ENCODE measurements at places on chromosomes 11 and 22.

GRCh38 chr11:108693852-108694251, 29.0 kb downstream of the DDX10 start:
- H3K4me1 ChIP-seq = no peaks in the 10 kb centered on the region
- no peak overlapping the region for H3K27ac ChIP-seq
- no peak overlapping the region for H3K4me3 ChIP-seq

DNA sequence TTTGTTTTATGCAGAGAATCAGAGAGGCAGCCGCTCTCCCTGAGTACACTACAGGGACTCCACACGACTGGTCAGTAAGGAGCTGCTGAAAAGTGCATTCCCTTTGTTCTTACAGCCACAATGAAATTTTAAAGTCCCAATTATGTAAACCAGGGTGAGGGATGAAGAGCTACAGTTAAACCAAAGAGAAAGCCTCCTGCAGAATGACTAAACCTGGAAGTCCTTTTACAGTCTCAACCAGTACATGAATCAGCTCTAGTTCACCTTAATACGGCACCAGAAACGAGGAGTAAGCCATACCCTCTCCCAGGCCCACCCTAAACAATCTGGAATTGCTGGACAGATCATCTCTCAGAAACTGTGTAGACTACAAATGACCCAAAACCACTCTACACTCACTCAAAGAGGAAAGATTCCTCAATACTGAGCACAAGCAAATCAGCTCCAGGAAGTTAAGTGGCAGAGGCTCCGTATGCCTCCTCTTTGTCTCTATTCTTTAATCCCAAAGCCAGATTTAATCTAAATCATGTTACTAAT, 113.1 kb downstream of the RBFOX2 start:
- DNase-seq = no peak
- peak overlapping the region; percentile 20 for H3K4me3 ChIP-seq
- no peaks in the 10 kb centered on the region for H3K36me3 ChIP-seq
- no peaks in the 10 kb centered on the region for H3K27me3 ChIP-seq
- H3K4me1 ChIP-seq = peaks cover 30% of the 10 kb centered on the region
- peak overlapping the region; percentile 83 for H3K27ac ChIP-seq

GRCh38 chr22:22867996-22868715, 19.5 kb upstream of the IGLL5 start:
- H3K4me1 ChIP-seq = no peaks in the 10 kb centered on the region
- no peak for DNase-seq
- H3K4me3 ChIP-seq = no peak overlapping the region
- no peak overlapping the region for H3K27ac ChIP-seq
- no peaks in the 10 kb centered on the region for H3K36me3 ChIP-seq

DNA sequence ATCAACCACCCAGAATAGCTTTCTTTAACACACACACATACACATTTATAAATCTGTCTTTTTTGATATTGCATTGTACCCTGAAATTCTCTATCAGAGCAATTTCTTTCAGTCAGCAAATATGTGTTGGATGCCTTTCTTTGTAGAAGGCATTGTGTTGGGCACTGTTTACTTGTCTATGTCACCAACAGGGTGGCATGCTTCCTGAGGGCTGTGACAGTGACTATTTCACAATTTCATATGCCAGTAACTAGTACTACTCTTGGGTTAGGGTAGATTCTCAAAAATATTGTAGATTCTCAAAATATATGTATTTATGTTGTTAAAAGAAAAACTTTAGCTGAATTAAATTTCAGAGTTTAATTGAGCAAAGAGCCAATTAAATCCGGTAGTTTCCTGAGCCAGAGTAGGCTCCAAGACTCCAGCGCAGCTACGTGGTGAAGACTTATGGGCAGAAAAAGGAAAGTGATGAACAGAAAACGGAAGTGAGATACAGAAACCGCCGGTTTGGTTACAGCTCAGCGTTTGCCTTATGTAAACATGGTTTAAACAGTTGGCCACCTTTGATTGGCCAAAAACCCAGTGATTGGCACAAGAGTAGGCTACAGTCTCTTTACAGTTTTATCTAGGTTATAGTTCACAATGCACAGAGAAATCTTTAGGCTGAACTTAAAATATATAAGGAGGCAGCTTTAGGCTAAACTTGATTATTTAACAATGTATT, 723.3 kb downstream of the NTM start:
- DNase-seq = no peak
- no peaks in the 10 kb centered on the region for H3K4me1 ChIP-seq
- no peak overlapping the region for H3K4me3 ChIP-seq
- no peaks in the 10 kb centered on the region for H3K27me3 ChIP-seq
- H3K36me3 ChIP-seq = no peaks in the 10 kb centered on the region
- no peak overlapping the region for H3K27ac ChIP-seq

GRCh38 chr22:26667140-26667539, 9.8 kb downstream of the MIAT start:
- H3K4me1 ChIP-seq = peaks cover 3% of the 10 kb centered on the region
- H3K4me3 ChIP-seq = no peak overlapping the region
- H3K27me3 ChIP-seq = peaks cover 8% of the 10 kb centered on the region
- no peak for DNase-seq
- no peak overlapping the region for H3K27ac ChIP-seq

DNA sequence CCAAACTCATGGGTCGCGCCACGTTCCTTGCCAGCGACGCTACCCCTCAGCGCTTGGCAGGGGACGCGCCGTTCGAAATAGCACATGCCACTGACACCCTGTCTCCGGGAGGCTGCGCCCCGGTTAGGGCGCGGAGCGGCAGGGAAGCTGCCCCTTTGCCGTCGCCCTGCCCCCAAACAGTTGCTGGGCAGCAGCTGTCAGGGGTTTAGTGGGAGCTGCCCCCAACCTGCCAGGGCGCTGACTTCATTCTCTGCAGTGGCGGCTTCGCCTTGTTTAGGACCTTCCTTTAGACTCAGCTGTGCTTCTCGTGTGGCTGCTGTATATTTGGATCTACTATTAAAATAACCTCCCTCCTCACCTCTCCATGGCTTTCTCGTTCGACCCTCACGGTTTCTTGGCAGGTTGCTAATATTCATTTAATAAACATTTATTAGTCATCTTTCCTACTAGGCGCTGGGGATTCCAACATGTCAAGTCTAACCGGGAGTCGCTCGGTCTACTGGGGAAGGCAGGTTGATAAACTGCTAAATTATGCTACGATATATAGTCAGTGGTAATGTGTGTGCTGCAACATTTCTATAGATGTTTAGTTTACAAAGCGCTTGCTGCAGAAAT, 782 bp downstream of the TMEM109 start:
- H3K27ac ChIP-seq = peak overlapping the region; percentile 92
- H3K4me3 ChIP-seq = peak overlapping the region; percentile 53
- no peaks in the 10 kb centered on the region for H3K36me3 ChIP-seq
- DNase-seq = peak; percentile 48
- no peaks in the 10 kb centered on the region for H3K27me3 ChIP-seq

DNA sequence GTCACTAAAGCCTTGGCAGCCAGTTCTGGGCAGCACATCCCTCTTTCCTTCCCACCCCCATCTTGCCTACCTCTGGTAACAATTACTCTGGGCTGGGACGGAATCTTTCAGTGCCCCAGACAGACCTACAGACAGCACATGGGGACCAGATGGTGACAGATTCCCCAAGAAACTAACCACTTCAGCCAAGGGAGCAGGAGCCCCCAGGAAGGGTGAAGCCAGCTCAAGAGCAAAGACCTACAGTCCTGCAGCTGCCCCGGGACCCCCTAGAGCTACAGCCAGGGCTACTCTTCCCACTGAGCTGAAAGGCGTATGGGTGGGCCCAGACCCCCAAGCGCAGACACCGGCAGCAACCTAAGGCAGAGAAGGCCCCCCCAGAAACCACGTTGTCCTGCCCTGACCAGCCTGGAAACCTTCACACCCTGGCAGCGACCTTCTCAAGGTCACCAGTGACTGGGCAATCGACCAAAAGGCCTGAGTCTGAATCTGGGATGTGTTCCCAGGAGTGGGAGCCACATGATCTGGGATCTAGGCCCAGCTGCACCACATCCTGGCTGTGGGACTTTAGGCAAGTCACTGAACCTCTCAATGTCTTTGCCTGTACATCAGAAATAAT, 65.8 kb downstream of the LRRC32 start:
- H3K4me1 ChIP-seq = peaks cover 19% of the 10 kb centered on the region
- no peak for DNase-seq
- no peak overlapping the region for H3K4me3 ChIP-seq
- no peaks in the 10 kb centered on the region for H3K27me3 ChIP-seq
- H3K27ac ChIP-seq = peak overlapping the region; percentile 30
- H3K36me3 ChIP-seq = no peaks in the 10 kb centered on the region

GRCh38 chr11:32065865-32066629, 24.8 kb upstream of the RCN1 start:
- no peaks in the 10 kb centered on the region for H3K36me3 ChIP-seq
- H3K27ac ChIP-seq = no peak overlapping the region
- peaks cover 12% of the 10 kb centered on the region for H3K4me1 ChIP-seq
- no peak for DNase-seq
- H3K4me3 ChIP-seq = no peak overlapping the region

DNA sequence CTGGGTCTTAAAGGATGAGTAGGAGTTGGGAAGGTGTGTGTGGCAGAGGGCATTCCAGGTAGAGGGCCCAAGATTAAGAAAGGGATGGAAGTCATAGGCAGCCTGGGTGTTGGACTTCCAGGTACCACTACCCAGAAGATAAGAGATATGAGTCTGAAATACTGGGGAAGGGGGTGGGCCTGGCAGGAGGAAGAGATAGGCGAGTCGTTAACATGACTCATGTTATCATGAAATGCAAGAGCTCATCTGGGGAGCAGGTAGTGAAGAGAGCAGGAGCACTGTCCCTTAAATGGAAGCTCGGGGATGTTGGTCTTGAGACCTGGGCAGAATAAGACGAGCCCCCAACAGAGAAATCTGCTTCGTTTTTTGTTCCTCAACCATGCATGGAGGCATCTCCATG, 10.2 kb downstream of the ZC3H7B start:
- no peaks in the 10 kb centered on the region for H3K27me3 ChIP-seq
- H3K36me3 ChIP-seq = no peaks in the 10 kb centered on the region
- H3K27ac ChIP-seq = no peak overlapping the region
- no peaks in the 10 kb centered on the region for H3K4me1 ChIP-seq
- no peak for DNase-seq

DNA sequence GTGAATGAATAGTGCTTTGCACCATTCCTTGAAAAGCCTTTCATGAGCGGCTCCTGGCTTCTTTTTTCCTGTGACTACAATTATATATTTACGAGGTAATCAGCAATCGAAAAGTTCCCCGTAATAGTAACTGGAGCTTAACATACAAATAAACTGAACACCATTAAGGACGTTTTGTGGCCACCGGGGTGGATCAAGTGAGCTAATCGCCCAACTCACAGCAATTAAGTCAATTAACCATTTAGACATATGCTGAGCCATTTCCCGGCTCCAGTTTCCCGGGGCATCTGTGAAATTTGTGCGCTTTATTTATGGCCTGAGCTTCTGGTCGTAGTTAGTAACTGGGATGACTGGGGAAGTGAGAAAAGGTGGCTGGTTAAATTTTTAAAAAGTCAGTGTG, 465.2 kb downstream of the MIAT start:
- no peaks in the 10 kb centered on the region for H3K27me3 ChIP-seq
- H3K36me3 ChIP-seq = no peaks in the 10 kb centered on the region
- H3K27ac ChIP-seq = no peak overlapping the region
- no peak for DNase-seq
- no peak overlapping the region for H3K4me3 ChIP-seq

GRCh38 chr22:46367707-46368191, 32.2 kb downstream of the TRMU start:
- no peaks in the 10 kb centered on the region for H3K36me3 ChIP-seq
- H3K4me1 ChIP-seq = no peaks in the 10 kb centered on the region
- no peaks in the 10 kb centered on the region for H3K27me3 ChIP-seq
- H3K4me3 ChIP-seq = no peak overlapping the region
- no peak overlapping the region for H3K27ac ChIP-seq
- peak; percentile 78 for DNase-seq

GRCh38 chr11:86212019-86212611, 32.4 kb upstream of the EED start:
- no peak overlapping the region for H3K27ac ChIP-seq
- peaks cover 6% of the 10 kb centered on the region for H3K4me1 ChIP-seq
- no peaks in the 10 kb centered on the region for H3K36me3 ChIP-seq
- DNase-seq = no peak
- H3K4me3 ChIP-seq = no peak overlapping the region

Data from hepatocyte (in vitro differentiated cells).